ENCODE measurements at places on chromosomes 5 and 9.

DNA sequence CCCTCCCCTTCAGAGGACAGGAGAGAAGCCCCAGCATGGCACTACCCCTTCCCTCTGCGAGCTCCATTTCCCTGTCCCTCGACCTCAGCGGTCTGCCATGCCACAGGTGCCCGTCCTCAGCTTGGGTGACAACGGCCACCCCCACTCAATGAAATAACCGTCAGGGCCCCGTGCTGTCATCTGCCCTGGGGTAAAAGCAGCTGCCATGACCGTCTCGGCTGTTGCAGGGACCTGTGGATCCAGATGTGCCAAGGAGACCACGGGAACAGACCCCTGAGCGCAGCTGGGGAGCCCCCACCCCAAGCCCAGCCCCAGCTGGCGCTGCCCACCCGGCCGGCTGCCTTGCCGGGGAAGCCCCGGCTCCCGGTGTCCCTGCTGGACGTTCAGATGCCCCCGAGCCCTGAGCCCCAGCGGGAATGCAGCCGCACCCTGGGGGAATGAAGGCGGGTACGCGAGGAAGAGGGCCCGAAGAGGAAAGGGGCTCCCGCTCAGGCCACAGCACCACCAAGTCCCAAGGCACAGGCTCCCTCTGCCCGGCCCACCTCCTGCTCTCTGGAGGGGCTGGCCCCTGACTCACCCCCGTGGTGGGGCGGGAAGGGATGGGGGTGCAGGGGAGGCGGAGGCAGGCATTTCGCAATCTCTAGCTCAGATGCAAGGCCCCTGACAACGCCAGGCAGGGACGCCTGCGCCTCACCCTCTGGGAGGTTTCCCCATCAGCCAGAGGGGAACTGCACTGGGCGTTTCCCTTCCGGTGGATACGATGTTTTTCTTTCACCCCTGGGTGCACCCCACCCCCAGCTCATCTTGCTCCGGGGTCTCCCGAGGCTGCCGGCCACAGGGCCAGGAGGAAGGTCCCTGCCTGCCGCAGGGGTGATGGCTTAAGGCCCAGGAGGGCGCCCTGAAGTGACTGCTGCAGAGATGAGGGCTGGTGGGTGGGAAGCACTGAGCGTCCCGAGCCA is 49.2 kb downstream of the NACC2 start:
- DNase-seq: no peak

- no peak for DNase-seq
Observed at GRCh38 chr5:174816858-174817257, 92.5 kb downstream of the MSX2 start.

DNA sequence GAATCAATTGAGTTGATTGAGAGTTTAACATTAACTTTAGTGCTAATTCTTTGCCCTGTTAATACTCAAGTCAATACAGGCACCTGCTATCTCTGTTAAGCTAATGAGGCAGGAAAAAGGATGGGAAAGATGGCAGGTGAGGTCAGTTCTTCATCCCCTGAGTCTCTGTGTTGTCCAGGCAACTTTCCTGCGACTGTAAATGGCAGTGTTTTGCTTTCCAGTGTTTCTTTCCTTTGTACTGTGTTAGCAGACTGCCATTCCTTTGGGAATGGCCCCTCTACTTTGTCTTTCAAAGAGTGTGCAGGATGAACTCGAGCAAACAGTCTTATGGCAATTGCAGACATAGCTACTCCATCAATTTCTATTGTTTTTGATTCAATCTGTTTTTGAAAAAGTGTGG is 202.2 kb upstream of the VLDLR start:
- DNase-seq: peak; percentile 56

- DNase-seq: no peak
Observed at GRCh38 chr5:18699681-18700080, 1065.4 kb downstream of the TAF11L14 start.

GRCh38 chr5:118722122-118723020 is 266.0 kb downstream of the DTWD2 start:
- no peak for DNase-seq

- DNase-seq: no peak
Observed at GRCh38 chr5:39201781-39202596, 17.4 kb downstream of the FYB1 start.

All from eye (tissue), 1 donor.